ENCODE measurements at places on chromosomes 1 and 21.

GRCh38 chr1:44650159-44650831 is 24.0 kb downstream of the TMEM53 start:
- DNase-seq: no peak

- DNase-seq: no peak
These were observed 102.8 kb downstream of the ETS2 start for GRCh38 chr21:38908537-38908936.

DNA sequence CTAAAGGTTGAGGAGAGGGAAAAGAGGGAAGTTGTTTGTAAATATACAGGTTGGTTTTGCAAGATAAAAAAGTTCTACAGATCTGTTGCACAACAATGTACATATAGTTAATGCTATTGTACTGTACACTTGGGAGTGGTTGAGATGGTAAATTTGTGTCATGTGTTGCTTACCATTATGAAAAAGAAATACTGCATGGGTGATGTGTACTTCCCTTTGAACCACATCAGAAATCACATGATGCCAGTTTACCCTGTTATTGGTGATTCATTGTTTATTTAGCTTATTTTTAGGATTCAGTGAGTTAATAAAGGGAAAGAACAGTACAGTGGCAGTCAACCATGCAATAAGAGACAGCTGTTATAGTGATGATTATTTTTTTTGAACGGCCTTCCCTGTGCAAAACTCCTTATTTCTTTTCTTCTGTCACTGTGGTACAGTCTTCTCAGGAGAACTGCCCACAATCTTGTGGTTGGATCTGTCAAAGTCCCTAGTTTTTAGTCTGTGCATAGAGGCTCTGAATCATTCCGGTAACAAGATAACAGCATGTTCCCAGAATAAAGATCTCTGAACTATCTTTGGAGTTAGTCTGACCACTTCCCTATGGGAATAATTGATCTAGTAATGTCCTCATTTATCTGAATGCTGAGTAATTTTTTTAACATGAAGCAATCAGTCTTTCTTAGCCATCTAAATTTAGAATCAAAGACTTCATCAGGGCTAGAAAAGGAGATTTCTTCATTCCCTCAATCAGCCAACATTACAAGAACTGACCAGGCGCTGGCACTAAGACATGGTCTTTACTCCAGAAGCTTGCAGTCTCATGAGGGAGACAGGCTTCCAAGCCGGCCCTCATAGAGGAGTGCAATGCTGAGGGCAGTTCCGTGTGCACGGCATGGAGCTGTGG is 84.2 kb downstream of the SH3GLB1 start:
- DNase-seq: no peak

- no peak for DNase-seq
These were observed 73.2 kb downstream of the BCAR3 start for GRCh38 chr1:93608187-93609109.
